T-cell (primary cell): ENCODE measurements at places on chromosomes 11 and 22.

- H3K36me3 ChIP-seq, result no peaks in the 10 kb centered on the region
- H3K27ac ChIP-seq, result no peak overlapping the region
- DNase-seq, result no peak
- peaks cover 4% of the 10 kb centered on the region for H3K27me3 ChIP-seq
These were observed 41.7 kb downstream of the THAP12 start for GRCh38 chr11:76339221-76339620.

- H3K27ac ChIP-seq, result no peak overlapping the region
- H3K27me3 ChIP-seq, result peaks cover 6% of the 10 kb centered on the region
- DNase-seq, result no peak
- peaks cover 5% of the 10 kb centered on the region for H3K4me1 ChIP-seq
These were observed 129.7 kb downstream of the ST3GAL4 start for GRCh38 chr11:126485021-126485792.

GRCh38 chr22:32920032-32920628, 118.6 kb downstream of the TIMP3 start:
- H3K27ac ChIP-seq, result no peak overlapping the region
- H3K4me1 ChIP-seq, result no peaks in the 10 kb centered on the region
- H3K27me3 ChIP-seq, result peaks cover 12% of the 10 kb centered on the region
- H3K36me3 ChIP-seq, result no peaks in the 10 kb centered on the region

- no peak overlapping the region for H3K4me3 ChIP-seq
- peak overlapping the region; percentile 92 for H3K27ac ChIP-seq
- H3K36me3 ChIP-seq, result no peaks in the 10 kb centered on the region
- H3K27me3 ChIP-seq, result no peaks in the 10 kb centered on the region
These were observed 14.4 kb downstream of the YWHAH start for GRCh38 chr22:31958625-31959239.

DNA sequence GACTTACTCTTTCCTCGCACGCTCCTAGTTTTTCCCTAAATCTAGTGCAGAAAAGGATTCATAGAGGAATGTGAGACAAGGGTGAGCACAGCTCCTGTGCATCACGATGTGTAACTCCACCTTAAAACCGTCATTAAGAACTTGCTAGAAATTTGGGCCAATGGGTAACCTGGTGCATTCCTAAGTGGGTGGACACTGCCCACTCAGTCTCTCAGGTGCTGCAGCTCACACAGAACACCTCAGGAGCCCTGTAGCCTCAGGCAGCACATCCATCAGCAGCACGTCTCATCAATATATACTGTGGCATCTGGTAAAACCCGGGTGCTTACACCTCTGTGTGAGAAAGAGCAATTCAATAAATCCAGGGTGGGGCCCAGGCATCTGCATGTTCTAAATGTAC, 12.4 kb downstream of the POU2AF3 start:
- H3K36me3 ChIP-seq, result no peaks in the 10 kb centered on the region
- H3K27me3 ChIP-seq, result no peaks in the 10 kb centered on the region
- DNase-seq, result no peak
- no peak overlapping the region for H3K27ac ChIP-seq

DNA sequence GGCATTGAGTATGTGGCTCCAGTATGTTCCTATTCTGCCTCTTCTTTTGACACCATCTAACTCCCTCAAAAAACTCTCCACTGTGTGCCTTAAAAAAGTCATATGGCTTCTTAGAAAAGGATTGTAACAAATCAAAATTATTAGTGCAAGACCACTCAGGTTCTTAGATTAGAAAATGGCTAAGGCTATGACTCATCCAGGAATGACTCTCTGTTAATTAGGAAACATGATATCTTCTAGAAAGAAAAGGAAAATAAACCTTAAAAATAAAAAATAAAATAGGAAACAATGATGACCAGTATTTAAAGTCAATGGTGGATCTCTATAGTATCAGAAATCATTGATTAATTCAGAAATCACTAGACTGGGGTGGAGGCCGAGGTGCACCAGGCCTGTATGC, 21.7 kb downstream of the SLC25A17 start:
- no peaks in the 10 kb centered on the region for H3K4me1 ChIP-seq
- H3K27ac ChIP-seq, result no peak overlapping the region
- DNase-seq, result no peak
- H3K4me3 ChIP-seq, result no peak overlapping the region
- H3K27me3 ChIP-seq, result no peaks in the 10 kb centered on the region

DNA sequence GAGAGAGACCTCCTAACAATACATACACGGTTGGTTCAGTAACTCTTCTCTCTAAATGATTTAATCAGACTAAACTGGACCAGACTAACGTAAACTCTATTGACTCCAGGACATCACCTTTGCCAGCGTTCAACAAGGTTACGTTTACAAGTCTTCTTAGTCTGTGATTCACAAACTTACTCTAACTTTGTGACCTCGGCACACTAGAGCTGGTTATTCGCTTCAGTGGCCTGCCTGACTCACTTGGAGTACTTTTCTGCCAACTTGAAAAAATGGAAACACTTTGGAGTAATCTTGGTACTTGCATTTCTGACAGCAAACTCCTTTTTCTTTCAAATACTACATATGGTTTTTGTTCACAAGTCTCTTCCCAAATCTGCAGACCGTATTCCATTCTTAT, 26.2 kb downstream of the MTMR2 start:
- no peaks in the 10 kb centered on the region for H3K4me1 ChIP-seq
- H3K4me3 ChIP-seq, result no peak overlapping the region
- H3K27ac ChIP-seq, result no peak overlapping the region
- no peaks in the 10 kb centered on the region for H3K36me3 ChIP-seq
- H3K27me3 ChIP-seq, result no peaks in the 10 kb centered on the region

GRCh38 chr11:5297721-5298323, 3.9 kb downstream of the OR51B4 start:
- no peak for DNase-seq
- no peak overlapping the region for H3K4me3 ChIP-seq
- H3K36me3 ChIP-seq, result no peaks in the 10 kb centered on the region

DNA sequence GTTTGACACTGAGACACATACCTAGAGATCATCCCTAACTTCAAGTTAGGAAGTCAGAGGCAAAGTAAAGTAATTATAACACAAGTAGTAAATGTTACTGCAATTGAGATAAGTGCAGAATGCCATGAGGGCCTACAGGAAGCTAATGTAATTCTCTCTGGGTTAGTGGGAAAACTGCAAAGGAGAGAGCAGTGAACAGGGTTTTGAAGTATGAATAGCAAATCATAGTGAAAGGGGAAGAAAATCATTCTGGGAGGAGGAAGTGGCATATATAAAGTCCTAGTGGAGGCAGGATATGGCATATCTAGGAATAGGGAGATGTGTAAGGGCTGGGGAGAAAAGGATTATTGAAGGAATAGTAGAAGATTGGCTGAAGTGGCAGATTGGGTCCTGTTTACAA, 27.9 kb downstream of the RNF169 start:
- no peaks in the 10 kb centered on the region for H3K36me3 ChIP-seq
- no peak for DNase-seq
- no peaks in the 10 kb centered on the region for H3K27me3 ChIP-seq
- H3K4me1 ChIP-seq, result no peaks in the 10 kb centered on the region
- no peak overlapping the region for H3K27ac ChIP-seq
- H3K4me3 ChIP-seq, result no peak overlapping the region

GRCh38 chr11:3614742-3615171, 27.0 kb downstream of the ART5 start:
- H3K36me3 ChIP-seq, result no peaks in the 10 kb centered on the region
- H3K27me3 ChIP-seq, result no peaks in the 10 kb centered on the region
- H3K4me3 ChIP-seq, result no peak overlapping the region
- H3K27ac ChIP-seq, result no peak overlapping the region

DNA sequence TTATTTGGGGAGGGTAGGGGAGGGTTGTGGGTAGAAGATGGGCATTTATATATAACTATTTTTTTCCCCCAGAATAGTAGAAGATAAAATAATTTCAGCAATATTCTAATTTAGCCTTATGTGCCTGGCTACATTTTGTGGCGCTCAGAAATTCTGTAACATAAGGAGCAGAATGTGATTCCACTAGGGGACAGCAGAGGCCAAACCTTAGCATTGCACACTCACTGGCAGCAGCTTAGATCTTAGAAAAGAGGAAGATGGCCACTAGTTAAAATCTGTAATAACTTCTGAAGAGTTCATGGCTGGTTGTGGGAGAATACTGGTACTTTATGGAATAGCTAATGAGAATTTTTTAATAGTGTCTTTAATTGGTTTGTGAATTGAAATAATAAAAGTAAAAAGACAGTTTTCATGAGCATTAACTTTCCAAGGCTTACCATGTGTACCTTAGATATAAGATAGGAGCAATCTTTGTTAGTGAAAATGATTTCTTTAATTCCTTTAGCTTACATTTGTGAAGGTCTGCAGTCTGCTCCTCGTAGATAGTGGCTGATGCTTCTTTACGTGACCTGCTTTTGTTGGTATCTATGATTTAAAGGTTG, 33.1 kb downstream of the DDX10 start:
- H3K4me3 ChIP-seq, result no peak overlapping the region
- no peaks in the 10 kb centered on the region for H3K27me3 ChIP-seq
- peak; percentile 52 for DNase-seq
- H3K27ac ChIP-seq, result no peak overlapping the region

DNA sequence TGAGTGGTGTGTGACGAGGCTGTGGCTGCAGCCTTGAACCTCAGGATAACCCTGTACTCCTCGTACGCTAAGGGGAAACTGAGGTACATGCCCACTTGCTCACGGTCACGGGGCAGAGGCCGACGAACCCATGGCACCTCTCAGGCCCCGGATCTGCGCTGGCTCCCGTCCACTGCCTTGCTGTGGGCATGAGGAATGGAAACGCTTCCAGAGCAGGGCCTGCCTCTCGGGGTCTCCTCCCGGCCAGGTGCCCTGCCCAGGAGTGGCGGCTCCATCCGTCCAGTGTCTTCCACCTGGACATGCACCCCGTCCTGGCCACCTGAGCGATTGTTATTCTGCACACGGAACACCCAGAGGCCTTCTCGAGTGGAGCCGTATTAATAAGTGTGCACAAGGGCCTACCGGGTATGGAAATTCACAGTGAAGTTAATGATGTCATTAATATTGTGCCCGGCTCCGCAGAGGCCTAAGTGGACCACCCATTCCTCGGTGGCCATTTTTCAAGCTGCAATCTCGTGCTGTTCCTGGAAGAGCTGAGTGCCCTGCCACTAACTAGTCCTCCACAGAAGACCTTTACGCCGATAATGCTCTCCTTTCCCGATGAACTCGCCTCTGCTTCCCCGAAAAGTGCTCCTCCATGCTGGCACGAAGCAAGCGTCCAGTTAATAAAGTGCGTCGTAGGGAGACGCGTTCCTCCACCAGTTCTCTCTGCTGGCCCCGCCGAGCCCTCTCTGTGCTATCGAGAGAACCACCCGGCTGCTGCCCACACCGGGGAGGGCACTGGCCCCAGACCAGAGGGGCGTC, 927.9 kb downstream of the BRD1 start:
- no peaks in the 10 kb centered on the region for H3K4me1 ChIP-seq
- H3K36me3 ChIP-seq, result no peaks in the 10 kb centered on the region
- no peak overlapping the region for H3K27ac ChIP-seq
- no peak overlapping the region for H3K4me3 ChIP-seq
- no peak for DNase-seq
- H3K27me3 ChIP-seq, result peaks cover 18% of the 10 kb centered on the region

DNA sequence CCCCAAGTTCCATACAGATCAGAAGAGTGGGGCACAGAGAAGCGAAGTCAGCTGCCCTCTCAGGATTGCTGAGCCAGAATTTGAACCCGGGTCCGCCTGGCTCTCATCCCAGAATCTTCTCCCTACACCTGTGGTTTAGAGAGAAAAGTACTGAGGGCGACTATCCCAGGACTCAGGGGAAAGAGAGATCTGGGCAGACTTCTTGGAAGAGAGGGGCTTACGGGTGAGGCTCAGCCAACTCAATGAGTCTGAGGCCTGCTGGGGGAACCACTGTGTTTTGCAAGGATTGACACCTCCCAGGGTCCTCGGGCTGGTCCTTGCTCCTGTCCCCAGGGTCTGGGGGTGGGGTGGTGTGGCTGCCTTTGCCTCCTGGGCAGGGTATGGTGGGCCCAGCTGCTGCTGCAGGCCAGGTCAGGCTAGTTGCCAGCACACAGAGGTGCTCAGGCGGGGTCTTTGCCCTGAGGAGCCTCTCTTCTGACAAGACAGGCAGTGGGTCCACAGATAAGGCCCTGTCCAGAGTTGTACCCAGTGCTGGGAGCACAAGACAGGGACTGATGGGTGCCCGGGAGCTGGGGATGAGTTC, 1.2 kb downstream of the CAPN5 start:
- no peak overlapping the region for H3K4me3 ChIP-seq
- H3K4me1 ChIP-seq, result peaks cover 3% of the 10 kb centered on the region
- H3K27ac ChIP-seq, result no peak overlapping the region
- no peaks in the 10 kb centered on the region for H3K36me3 ChIP-seq
- peaks cover 13% of the 10 kb centered on the region for H3K27me3 ChIP-seq

DNA sequence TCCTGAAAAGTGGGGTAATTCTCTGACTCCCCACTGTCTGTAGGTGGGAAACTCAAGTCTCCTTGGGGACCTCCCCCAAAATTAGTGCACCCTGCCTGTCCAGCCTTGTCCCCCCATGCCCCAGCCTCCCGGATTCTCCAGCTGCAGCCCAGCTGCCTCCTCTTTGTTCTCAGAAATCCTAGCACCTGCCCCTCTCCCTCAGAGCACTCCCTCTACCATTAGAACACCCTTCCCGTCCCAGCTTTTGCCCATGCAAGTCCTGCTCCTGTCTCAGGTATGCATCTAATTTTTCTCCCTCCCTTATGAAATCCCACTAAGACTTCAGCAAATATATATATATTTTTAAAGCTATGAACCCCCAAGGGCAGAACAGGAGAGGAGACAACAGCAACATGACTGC, 37.3 kb downstream of the LRFN4 start:
- no peak for DNase-seq
- H3K27ac ChIP-seq, result no peak overlapping the region
- H3K4me3 ChIP-seq, result no peak overlapping the region

- H3K27ac ChIP-seq, result no peak overlapping the region
- H3K27me3 ChIP-seq, result peaks cover 7% of the 10 kb centered on the region
- H3K36me3 ChIP-seq, result no peaks in the 10 kb centered on the region
These were observed 11.2 kb downstream of the BARX2 start for GRCh38 chr11:129386795-129387397.

DNA sequence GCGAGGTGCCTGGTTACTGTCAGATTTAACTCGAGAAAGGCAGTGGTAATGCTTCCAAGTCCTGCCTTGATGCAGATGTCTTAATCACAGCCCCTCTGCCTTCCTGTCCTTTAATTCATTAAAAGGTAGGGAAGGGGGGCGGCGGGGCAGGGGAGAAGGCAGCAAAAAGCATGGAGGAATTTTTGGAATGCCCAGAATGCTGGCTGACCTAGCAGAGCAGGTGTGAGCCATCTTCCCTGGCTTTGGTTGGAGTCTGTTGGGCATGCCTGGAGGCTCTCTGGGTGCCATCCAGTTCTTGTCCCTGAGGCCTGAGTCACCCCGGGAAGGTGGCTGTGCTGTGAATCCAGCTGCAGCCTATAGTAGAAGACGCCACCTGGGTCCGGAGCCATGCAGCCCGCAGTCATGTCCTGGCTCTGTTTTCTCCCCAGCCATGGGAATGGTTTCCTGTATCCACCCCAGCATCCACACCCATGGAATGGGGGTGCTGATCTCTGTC, 15.6 kb downstream of the KIAA1671 start:
- DNase-seq, result no peak
- no peak overlapping the region for H3K4me3 ChIP-seq
- no peaks in the 10 kb centered on the region for H3K27me3 ChIP-seq
- H3K36me3 ChIP-seq, result no peaks in the 10 kb centered on the region

- DNase-seq, result no peak
- no peak overlapping the region for H3K4me3 ChIP-seq
- H3K27me3 ChIP-seq, result no peaks in the 10 kb centered on the region
- H3K36me3 ChIP-seq, result peaks cover 69% of the 10 kb centered on the region
- H3K4me1 ChIP-seq, result peaks cover 9% of the 10 kb centered on the region
These were observed 8.9 kb downstream of the HPS4 start for GRCh38 chr22:26474682-26475081.

GRCh38 chr11:8913961-8914660, 3.1 kb downstream of the AKIP1 start:
- DNase-seq, result peak; percentile 31
- H3K4me3 ChIP-seq, result peak overlapping the region; percentile 19
- no peaks in the 10 kb centered on the region for H3K27me3 ChIP-seq
- peaks cover 8% of the 10 kb centered on the region for H3K4me1 ChIP-seq
